ENCODE measurements at places on chromosomes 6 and 20.

DNA sequence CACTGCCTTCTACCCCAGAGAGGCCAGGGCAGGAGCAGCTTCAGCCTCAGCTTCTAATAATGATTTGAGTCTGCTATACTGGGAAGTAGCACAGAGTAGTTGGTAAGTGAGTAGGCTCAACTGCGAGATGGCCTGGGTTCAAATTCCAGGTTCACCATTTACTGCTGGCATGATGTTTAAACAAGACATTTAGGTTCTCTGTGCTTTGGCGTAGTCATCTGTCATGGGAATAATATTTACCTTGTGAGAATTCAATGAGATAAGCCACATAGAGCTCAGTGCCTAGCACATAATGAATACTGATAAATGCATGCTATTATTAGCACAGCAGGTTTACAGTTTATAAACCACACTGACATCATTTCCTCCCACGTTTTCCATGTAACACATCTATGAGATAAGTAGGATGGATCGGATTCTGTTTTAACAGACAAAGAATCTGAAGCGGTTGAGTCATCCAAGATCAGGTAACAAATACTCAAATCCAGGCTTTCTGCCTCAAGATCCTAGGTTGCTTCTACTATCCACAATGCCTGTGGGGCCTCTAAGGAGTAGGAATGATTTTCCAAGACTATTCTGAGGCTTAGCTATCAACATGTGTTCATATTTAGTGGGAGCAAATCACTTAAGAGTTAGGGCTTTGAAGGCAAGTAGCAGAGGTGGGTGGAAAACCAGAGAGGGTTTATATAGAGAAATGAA is 72.9 kb upstream of the DTNBP1 start:
- DNase-seq = peak; percentile 98

DNA sequence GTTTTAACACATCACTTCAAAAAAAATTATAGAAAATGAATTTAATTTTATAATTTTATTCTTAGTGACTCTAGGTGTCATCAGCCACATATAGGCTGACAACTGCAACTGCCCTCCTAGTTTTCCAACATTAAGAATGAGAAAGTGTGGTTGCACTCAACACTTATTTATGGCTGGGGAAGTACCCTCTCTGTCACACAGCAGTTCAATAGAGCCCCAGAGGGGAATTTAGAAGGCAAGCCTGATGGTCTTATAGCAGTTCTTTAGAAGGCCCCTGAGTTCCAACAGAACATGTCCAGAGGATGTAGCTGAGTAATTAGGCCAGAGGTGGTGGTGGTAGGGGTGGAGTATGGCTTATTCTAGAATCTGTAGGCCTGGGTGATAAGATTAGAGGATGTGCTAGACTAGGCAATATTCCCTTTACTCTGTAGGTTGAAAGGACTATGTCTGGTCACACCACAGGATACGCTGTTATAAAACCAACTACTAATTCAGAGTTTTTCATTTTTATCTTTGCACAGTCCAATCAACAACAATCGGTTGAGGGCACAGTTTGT is 226.5 kb upstream of the CITED2 start:
- no peak for DNase-seq

GRCh38 chr20:17523326-17523725 is 7.9 kb downstream of the BFSP1 start:
- no peak for DNase-seq

- DNase-seq = no peak
Observed at GRCh38 chr20:1474325-1474724, 7.7 kb upstream of the NSFL1C start.

- no peak for DNase-seq
Observed at GRCh38 chr6:160277144-160277543, 18.5 kb upstream of the SLC22A2 start.

DNA sequence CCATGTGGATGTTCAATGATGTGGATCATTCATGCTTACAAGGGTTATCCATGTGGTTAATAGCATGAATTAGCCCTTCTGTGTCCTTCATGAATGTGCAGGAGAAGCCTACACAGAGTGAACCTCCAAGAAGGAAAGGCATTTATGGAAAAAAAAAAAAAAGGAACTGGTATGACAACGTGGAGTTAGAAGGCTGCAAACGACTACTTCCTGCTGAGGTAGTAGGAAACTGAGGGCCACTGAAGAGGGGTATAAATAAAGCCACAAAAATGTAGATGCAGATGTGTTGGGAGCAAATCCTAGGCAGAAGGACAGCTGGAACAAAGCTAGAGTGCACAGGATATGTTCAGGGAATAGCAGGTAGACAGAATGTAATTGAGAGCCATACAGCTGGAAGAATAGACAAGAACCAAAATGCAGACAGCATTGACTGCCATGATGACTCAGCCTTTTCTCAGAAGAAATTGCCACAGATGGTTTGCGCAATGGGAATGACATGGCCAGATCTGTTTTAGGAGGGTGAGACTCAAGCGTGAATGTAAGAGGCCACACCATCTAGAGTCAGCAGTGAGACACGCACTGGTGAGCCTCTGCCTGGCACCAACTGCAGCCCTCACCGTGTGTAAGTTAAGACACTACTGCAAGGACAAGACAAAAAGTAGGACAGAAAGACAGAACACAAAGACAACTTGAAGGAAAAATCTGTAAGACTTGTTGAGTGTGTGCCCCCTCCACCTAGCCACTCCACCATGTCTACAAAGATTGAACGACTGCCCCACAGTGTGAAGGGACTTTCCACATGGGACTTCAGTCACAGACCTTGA is 79.8 kb downstream of the KIF13A start:
- no peak for DNase-seq

GRCh38 chr20:15627501-15627903 is 945.7 kb downstream of the KIF16B start:
- no peak for DNase-seq

DNA sequence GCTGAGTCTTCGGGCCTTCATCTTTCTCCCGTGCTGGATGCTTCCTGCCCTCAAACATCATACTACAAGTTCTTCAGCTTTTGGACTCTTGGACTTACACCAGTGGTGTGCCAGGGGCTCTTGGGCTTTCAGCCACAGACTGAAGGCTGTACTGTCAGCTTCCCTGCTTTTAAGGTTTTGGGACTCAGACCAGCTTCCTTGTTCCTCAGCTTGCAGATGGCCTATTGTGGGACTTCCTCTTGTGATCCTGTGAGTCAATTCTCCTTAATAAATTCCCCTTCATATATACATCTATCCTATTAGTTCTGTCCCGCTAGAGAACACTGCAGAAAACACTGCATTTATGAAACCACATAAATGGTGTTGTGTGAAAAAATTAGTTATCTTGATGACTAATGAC is 13.9 kb upstream of the BCLAF1 start:
- no peak for DNase-seq

DNA sequence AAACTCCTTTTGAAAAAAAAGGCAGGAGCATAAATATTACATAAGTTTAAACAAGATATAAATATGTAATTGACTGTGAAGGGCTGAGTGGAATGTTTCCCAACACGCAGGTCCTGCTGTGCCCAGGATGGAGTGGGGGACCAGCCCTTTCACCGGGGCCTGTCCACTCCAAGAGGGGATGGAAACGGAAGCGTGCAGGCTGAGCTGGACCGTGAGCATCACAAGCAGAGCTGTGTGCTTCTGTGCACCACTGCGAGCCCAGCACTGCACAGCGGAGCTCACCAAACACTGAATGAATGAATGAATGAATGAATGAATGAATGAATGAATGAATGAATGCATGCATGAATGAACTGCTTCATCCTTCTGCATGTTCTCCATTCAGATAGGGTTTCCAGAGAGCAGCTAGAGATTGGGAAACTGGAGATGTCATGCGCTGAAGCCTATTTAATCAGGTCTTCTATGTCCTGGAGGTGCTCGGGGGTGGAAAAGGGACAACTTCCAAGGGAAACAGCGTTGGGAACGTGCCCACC is 157.7 kb downstream of the ANKRD60 start:
- DNase-seq = no peak

DNA sequence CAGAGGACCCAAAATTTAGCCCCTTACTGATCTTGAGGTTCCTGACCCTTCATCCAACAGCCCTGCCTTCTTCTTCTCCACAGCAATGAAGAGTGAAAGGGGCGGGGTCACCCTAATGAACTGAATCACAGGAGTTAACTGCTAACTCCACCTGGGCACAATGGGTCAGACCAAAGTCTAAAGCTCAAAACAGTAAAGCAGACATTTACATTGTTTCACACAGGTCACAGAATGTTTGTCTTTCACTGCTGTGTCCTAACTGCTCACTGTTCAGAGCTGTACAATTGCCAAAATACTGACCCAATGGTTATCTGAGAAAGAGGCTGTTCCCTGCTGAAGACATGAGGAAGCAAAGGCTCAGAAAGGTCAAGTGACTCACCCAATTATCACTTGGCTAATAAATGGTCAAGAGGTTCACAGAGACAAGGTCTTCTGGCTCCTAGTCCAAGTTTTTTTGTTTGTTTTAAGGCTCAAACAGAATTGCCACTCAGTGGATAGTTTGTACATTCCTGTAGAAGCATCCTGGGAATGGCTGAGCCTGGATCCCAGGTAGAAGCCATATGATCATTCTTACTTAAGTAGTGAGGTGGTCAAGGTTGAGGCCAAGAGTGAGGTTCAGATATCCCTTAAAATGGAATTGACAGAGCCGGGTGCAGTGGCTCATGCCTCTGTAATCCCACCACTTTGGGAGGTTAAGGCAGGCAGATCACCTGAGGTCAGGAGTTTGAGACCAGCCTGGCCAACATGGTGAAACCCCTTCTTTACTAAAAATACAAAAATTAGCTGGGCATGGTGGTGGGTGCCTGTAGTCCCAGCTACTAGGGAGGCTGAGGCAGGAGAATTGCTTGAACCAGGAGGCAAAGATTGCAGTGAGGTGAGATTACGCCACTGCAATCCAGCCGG is 35.1 kb upstream of the FAM83C start:
- no peak for DNase-seq

DNA sequence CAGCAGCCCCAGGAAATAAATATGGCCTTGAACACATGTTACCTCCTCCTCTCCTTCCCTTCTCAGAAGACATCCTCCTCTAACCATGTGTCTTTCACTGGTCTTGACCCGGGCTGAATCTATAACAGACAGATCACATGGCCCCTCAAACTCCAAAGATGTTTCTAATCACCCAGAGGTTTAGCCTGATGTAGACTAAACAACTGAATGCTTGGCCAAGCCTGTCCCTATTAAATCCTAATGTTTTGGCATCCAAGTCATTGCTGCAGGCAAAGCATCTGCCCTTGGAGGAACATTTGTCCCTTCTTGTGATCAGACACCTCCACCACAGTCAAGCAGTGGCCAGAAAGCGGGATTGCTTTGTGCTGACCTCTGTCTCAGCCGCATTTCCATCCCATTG is 65.5 kb downstream of the ANKRD60 start:
- no peak for DNase-seq

GRCh38 chr6:130944486-130944885 is 117.3 kb downstream of the SMLR1 start:
- DNase-seq = no peak

GRCh38 chr20:41200446-41201202 is 63.3 kb downstream of the PLCG1 start:
- no peak for DNase-seq

- no peak for DNase-seq
Observed at GRCh38 chr6:68973066-68973465, 338.0 kb downstream of the ADGRB3 start.

GRCh38 chr6:113923526-113923925 is 47.4 kb downstream of the HDAC2 start:
- no peak for DNase-seq

- DNase-seq = no peak
Observed at GRCh38 chr6:107604549-107604948, 114.6 kb downstream of the SOBP start.

DNA sequence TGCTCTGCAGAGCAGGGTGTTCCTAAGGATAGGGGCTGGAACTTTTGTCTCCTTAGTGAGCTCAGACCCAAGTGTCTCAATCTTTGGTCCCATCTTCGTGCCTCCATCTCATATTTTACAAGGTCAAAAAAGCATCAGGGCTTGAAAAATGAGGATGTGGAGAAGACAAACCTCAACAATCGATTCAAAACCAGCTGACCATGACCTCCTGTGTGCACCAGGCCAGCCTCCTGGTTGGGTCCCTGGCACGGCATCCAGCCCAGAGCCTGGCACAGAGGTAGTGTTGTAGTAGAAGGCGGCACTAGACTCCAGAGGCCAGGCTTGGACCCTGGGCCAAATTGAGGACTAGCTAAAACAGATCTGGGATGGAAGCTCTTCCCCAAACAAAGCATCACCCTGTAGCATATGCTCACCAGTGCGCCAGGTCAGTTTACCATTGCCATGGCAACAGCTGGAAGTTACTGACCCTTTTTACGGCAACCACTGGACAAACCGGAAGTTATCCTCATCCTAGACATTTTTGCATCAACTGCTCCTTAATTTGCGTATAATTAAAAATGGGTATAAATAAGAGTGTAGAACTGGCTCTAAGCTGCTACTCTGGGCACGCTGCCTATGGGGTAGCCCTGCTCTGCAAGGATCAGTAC is 69.3 kb upstream of the BLCAP start:
- no peak for DNase-seq

- DNase-seq = no peak
Observed at GRCh38 chr6:54768494-54768893, 78.1 kb upstream of the FAM83B start.

GRCh38 chr20:56628873-56629463 is at the start of gene TFAP2C:
TSS of gene TFAP2C (plus strand) at chr20:56629306. CDS start at chr20:56629545, 239 bp downstream.
- peak; percentile 50 for DNase-seq
